ENCODE measurements at places on chromosomes 1 and 21.

DNA sequence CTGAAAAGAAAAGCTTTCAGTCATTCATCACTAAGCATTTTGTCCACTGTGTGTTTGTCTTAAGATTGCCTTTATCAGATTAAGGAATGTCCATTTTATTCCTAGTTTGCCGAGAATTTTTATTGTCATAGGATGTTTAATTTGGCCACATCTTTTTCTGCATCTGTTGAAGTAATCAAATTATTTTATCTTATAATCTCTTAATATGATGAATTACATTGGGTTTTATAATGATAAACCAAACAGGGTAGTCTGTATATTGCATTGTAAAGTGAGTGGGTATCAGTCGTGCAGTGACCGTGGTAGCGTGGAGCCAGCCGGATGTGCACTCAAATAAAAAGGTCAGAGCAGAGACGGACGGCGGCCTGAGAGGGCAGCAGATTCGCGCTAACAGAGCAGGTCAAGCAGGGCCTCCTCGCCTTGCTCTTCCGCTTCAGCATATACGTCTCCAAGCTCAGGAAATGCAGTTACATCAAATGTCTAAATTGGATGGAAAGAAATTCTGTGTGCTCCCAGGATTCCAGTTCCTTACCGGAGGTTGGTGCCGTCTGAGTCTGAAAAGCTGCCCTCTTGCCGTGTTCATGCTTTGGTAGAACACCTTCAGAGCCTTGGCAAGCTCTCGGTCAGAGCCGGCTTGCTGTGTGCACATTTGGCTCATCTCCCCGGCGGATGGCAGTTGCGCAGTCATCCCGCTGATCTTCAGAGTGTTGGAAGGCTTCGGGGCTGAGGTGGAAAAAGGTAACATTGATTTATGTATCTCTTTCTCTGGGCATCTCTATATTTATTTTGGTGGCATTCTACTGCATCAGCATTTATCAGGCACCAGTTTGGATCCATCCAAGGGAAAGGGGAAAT, 51.5 kb downstream of the SCCPDH start:
- DNase-seq = no peak

DNA sequence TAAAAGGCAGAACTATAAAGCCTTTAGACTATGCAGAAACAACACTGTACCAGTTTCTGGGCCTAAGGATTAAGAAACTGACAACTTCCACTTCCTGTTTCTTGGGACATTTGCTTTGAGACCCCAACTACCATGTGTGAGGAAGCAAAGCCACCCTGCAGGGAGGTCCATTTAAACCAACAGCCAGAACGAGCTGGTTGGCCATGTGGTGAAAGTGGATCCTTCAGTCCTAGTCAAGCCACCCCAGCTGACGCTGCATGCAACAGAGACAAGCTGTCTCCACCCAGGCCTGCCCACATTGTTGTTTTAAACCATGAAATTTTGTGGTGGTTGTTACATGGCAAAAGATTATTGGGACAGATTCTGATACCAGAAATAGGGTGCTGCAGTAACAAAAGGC, 31.8 kb upstream of the SLFNL1 start:
- no peak for DNase-seq

GRCh38 chr1:45622524-45623394, 1.1 kb downstream of the CCDC17 start:
- no peak for DNase-seq

GRCh38 chr1:1670866-1671265, 12.1 kb upstream of the CDK11B start:
- DNase-seq = no peak

GRCh38 chr1:182292193-182292741, 99.3 kb downstream of the GLUL start:
- no peak for DNase-seq

- DNase-seq = no peak
Measured at GRCh38 chr1:98675282-98675681, 13.8 kb downstream of the SNX7 start.

Data from stimulated activated CD8-positive, alpha-beta memory T cell treated with anti-CD3 and anti-CD28 coated beads, Interleukin-15, amount 100 ng/mL, for 4 hours (primary cell).